ENCODE measurements at places on chromosomes 5 and 9. TPM values are rescaled to one million over a fixed set of nuclear protein-coding genes. Genes with fewer than 3 reads are reported as not detected.

Gene ROR2
- polyA plus RNA-seq, result 14.6 TPM

Gene FBP2
- polyA plus RNA-seq, result 0.18 TPM

Gene CPLANE1
- 23.3 TPM for polyA plus RNA-seq

Gene HTR4
- polyA plus RNA-seq, result not detected

Gene CCDC152
- polyA plus RNA-seq, result 11.7 TPM

Gene KCNIP1
- polyA plus RNA-seq, result 11.0 TPM

Gene UNC5A
- polyA plus RNA-seq, result 0.19 TPM
